Stimulated activated CD4-positive, alpha-beta T cell treated with anti-CD3 and anti-CD28 coated beads, Interleukin-1b, Interleukin-23, amount 100 ng/mL, for 24 hours (primary cell): ENCODE measurements at places on chromosomes 6 and 20.
A peak's percentile ranks its signal among the peaks of the same experiment; 100 is the strongest.

- no peak for DNase-seq
Measured at GRCh38 chr6:3768502-3768901, 17.0 kb upstream of the PXDC1 start.

GRCh38 chr6:1635305-1636010 is 25.7 kb downstream of the FOXC1 start:
- DNase-seq = no peak

DNA sequence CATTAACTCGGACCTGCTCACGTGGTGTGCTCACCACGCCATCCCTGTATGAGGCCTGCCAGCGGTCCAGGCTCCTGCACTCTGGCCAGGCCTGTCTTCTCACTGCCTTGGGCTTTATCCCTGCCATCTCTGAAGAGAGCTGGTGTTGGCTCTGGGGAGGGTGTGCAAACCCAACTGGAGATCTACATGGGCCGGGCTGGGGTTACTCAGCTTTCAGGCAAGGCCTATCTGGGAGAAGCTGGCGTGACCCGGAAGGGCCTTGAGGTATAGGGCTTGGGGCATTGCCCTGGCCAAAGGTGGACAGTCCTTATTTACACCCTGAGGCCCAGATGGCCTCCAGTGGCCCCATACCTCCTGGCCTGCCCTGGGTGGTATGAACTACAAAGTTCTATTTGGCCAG is 5.0 kb downstream of the SLC29A1 start:
- DNase-seq = no peak

DNA sequence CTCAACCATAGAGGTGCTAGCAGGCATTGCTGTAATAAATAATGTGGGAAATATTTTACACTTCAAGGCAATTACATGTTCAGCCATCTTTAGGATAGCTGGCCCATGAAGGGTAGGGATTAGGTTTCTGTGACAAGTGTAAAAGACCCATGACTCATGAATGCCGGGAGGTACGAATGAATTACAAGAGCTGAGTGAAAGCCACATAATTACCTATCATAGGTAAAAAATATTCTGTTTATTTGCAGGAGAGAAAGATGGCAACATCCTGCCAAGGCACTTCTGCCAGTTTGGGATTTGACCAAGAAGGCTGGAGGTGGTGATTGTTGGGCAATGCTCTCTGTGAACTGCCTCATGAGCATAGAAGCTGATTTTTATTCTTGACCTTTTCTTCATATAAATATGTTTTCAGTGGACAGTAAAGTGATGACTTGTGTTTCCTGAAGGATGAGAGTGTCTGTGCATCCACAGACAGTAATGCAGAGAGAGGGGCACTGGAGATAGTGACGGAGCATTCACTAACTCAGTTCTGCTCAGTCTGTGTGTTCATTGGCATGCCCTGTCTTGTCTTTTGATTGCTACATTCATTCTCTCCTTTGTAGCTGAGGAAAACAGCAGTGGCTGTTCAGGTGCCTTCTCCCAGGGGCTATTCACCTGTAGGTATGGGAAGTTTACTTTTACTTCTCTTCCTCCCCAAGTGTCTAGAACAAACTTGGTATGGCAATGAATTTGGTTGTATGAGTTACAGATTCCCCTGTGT is 481.1 kb downstream of the TFAP2B start:
- no peak for DNase-seq

- DNase-seq = no peak
Measured at GRCh38 chr6:143673669-143674068, 4.1 kb upstream of the PHACTR2 start.

DNA sequence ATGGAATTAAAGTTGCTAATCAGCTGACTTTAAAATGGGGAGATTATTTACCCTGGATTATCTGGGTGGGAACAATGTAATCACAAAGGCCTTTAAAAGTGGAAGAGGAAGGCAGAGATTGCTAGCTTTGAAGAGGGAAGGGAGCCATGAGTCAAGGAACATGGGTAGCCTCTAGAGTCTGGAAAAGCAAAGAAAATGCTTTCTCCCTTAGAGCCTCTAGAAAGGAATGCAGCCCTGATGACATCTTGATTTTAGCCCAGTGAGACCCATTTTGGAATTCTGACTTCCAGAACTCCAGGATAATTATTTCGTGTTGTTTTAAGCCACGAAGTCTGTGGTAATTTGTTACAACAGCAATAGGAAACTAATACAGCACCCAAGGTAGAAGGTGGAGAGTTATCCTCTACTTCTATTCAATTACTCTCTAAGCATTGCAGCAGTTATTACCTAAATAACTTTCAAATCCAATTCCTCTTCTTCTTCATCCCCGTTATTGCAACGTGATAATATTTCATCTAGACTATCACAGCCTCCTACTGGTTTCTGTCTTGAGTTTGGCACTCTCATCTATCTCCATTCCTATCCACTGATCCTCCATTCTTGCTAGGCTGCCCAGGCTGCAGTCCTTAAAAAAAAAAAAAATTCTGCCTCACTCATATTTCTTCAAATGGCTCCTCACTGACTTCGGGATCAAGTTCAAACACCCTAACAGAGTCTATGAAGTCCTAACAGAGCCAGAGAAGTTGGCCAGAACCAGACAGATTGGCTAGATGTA is 224.3 kb downstream of the BTBD9 start:
- DNase-seq = no peak

- DNase-seq = no peak
Measured at GRCh38 chr6:36924778-36925374, 29.7 kb upstream of the PI16 start.

GRCh38 chr20:33551778-33552177 is 61.9 kb downstream of the CBFA2T2 start:
- no peak for DNase-seq

DNA sequence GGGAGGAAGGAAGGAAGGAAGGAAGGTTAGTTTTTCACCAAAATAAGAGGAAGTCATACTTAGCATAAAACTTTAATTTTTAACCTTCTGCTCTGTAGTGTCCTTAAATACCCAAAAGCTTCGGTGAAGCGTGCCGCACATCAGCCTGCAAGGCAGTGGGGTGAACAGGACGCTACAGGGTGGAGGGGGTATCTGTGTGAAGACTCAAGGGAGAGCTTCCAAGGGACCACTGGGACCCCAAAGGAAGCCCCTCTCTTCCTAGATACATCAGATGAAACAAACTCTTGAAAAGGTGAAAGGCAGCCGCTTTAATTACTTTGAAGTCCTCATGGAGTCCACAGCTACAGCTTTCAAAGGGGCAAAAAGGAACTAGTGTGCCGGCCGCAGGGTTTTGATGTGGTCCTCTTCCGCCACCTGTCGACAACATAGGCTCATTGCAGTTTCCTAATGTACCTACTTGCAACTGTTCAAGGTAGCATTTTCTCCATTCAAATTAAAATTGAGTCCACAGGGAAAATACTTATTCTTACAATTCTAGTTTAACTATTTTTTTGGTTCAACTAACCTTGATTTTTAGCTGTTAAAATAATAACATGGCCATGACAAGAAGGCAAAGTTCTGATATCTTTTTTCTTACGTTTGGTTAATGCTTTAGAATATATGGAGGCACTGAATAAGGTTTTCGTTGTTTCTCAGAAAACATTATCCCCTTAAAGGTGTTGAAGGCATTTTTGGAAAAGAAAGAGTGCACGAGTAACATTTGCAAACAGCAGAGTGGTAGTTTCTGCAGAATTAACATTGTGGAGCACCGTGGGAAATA is 135.0 kb upstream of the RIPOR2 start:
- DNase-seq = peak; percentile 66

DNA sequence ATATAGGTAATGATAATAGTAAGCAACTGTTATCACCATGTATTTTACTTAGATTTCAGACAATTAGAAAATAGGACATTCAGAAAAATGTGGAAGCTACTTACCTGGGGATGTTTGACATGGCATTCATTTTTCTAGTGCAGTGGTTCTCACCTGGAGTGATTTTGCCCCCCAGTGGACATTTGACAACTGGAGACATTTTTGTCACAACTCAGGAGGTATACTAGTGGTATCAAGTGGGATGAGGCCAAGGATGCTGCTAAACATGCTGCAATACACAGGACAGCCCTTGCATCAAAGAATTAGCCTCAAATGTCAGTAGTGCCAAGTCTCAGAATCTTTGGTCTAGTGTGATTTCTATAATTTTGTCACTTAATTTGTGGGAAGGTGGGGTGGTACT is 36.1 kb downstream of the NUS1 start:
- no peak for DNase-seq

- DNase-seq = no peak
Measured at GRCh38 chr6:167091805-167092107, 31.1 kb upstream of the CCR6 start.

DNA sequence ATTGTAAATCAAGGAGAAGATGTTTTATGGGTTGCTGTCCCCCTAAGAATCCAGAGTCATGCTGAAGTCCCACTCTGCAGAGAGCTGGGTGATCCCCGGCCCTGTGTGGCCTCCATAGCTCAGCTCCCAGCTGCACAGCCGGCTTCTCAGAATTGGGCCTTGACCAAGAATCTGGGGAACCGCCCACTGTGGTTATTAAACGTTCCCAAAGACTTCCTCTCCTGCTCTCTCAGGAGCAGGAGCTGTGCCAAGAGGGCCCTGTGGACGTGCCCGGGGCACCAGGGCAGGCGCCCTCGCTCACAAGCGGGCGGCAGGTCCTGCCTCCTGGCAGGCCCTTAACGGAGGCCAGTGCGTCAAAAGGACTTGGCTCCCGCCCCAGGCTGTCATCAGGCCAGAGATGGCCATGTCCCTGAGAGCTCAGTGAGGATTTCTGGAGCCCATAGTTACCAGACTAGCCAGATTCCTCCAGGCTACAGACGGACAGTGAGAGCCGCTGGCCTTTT is 30.4 kb downstream of the ZC3H12D start:
- no peak for DNase-seq

DNA sequence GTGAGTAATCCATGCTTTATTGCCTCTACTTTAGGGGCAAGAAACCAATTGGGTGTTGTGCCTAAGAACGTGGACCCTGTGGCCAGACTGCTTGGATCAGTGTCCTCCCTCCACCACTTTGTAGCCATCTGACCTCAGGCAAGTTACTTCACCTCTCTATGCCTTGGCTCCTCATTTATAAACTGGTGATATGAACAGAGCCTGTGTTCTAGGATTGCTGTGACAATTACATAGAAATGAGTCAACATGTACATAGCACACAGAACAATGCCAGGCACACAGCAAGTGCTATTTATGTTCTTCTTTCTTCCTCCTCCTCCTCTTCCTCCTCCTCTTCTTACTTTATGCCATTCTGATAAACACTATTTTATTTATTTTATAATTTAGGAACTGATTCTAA is 339.4 kb downstream of the CD83 start:
- DNase-seq = no peak

GRCh38 chr20:10602221-10602871 is 71.5 kb downstream of the JAG1 start:
- no peak for DNase-seq

- DNase-seq = no peak
Measured at GRCh38 chr6:147567141-147567805, 58.8 kb downstream of the SAMD5 start.

DNA sequence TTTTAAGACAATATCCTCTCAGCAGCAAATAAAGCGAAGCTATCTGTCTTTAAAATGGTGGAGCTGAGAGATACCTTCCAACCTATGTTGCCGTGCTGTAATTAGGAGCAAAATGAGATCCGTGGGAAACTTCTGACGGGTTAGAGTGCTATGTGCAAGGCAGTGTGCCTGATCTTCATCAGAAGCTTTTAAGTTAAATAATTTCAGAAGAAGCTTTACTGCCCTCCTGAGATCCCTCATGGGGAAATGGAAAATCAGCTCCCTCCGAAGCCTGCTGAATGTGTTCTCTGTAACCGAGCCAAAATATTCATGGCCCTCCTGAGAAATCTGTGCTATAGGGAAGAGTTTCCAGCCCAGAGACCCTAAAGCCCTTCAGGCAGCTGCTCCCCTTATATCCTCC is 43.7 kb upstream of the TBC1D7 start:
- DNase-seq = no peak

- DNase-seq = no peak
Measured at GRCh38 chr20:47489448-47489872, 12.2 kb upstream of the NCOA3 start.

DNA sequence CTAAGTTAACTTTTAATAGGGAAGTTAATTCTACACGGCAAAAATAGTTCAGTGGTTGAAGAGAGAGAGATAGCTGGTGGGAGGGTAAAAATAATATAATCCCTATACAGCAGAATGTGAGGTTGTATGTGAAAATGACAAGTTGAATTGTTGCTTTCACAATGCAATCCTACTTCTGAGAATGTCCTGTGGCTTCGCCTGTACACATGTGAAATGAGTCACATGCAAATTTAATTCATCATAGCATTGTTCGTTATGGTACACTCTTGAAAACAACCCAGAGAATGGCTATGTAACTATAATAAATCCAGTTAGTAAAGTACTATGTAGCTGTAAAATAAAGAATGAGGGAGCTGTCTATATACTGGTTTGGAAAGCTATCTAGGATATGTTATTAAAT is 46.0 kb upstream of the HINT3 start:
- DNase-seq = no peak

DNA sequence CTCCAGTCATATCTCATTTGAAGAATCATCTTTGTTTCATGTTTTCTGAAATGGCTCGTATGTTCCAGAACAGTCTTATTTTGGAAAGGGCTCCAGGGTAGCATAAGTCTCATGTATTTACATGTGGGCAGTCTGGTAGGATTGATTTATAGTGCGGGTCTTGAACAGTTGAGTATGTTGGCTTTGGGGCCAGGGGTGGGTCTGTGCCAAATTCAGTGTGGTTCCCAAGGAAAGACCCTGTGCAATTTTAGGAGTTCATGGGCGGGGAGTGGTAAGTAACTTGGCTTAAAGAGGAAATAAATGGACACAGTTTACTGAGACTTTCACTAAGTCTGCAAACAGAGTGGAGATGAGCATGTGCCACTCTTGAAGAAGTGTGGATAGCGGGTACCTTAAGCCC is 7.7 kb downstream of the FNDC1 start:
- no peak for DNase-seq

- DNase-seq = no peak
Measured at GRCh38 chr6:103273048-103273447, 1586.7 kb downstream of the HACE1 start.

GRCh38 chr6:113599444-113599843 is 257.7 kb upstream of the MARCKS start:
- no peak for DNase-seq

GRCh38 chr20:531608-532007 is 12.0 kb downstream of the CSNK2A1 start:
- DNase-seq = no peak

GRCh38 chr6:41372832-41373626 is 37.6 kb downstream of the NCR2 start:
- DNase-seq = no peak

GRCh38 chr20:38812709-38813573 is 7.4 kb downstream of the PPP1R16B start:
- DNase-seq = no peak

DNA sequence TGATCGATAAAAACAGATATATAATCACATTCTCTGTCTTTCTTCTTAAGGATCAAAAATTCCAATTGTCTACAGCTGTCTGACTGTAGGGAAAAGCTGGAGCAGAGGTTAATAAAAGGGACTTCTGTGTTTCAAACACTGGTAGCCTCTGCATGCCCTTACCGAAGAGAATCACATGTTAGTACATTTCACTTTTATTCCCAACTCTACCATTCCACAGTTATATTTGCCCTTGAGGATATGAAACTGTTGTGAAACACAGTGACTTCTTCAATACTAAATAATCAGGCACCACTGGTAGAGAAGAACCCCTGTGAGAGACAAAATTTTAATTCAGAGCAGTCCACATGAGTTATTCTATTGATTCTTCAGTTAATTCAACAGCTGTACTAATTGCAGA is 1187.3 kb upstream of the CITED2 start:
- no peak for DNase-seq

- no peak for DNase-seq
Measured at GRCh38 chr20:62766716-62767115, 29.6 kb upstream of the MRGBP start.
